SIG-M5 (cell line): ENCODE measurements at places on chromosomes 2 and 18.

DNA sequence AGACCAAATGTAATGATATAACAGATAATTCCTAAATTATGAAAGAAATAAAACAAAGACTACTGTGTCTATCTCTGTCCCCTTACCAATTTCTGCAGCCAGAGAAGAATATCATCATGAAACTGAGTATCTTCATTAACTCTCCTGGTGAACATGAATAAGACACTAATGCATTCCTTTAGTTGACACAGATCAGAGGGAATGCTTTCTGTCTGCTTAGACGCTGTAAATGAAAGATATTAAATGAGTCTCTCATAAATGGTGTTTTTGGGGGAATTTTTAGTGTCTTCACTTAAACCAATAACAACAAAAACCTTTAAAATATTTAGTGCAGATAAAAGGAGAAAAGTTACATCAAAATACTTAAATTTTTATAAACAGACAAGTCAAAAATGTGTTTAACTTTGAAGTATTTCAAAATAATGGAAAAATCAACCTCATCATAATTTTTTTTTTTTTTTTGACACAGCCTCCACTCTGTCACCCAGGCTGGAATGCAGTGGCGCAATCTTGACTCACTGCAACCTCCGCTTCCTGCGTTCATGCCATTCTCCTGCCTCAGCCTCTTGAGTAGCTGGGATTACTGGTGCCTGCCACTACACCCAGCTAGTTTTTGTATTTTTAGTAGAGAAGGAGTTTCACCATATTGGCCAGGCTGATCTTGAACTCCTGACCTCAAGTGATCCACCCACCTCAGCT, 16.0 kb downstream of the EPG5 start:
- DNase-seq = no peak

GRCh38 chr2:151816843-151817242, 11.4 kb downstream of the ARL5A start:
- DNase-seq = no peak

DNA sequence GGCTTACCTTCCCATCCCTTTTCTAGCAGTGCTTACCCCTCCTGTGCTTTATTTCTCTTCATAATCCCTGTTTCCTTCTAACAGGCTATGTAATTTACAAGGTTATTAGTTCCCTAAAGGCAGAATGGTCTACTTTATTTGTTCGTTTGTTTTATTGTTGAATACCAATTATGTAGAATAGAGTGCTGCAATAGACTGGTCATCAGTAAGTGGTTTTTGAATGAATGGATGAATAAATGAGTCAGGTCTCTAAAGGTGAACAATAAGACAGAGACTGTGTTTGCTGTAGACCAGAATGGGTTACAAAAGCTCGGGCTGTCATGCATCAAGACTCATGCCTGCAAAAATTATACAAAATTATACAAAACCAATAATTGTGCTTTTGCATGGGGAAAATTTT, 332.0 kb downstream of the IRS1 start:
- no peak for DNase-seq

- DNase-seq = no peak
Measured at GRCh38 chr2:148305476-148305875, 284.6 kb downstream of the MBD5 start.

DNA sequence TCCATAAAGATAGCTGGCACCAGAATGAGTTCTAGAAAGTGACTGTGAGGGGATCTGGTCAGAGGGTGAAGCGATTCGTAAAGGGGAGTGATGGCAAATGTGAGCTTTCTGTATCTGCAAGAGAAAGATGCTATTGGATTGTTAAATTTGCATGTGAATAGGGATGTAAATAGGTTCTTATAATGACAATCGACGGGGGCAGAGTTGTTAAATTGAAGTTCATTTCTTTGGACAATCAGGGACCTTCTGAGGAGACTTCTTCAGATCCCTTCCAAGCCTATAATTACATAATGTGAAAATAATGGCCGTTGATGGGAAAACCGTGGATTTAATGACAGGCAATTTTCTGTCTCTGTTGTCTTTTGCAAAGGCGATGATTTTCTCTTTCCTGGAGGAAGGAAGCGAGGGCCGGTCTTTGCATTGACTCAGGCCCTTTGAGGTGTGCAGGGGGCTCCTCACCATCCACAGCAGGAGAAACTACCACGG, 52.2 kb upstream of the TMEM18 start:
- no peak for DNase-seq
